ENCODE measurements at places on chromosomes 5 and 9.
A peak's percentile ranks its signal among the peaks of the same experiment; 100 is the strongest.

DNA sequence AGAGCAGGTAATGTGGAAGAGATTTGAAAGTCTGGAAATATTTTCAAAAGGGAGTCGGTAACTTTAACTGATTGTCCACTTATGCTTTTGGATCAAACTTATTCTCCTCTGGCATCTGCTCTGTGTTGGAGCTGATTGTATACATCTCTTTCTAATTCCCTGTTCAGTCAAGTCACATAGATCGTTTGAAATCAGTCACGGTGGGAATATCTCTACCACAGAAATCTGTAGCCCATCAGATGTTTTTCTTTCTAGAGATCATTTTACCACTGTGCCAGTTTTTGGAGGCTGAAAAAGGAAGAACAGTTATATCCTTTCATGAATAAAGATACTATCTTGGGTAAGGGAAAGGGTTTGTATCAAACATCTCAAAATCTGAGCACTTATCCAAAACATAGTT lies 1853.3 kb downstream of the EFNA5 start:
- no peak for DNase-seq

GRCh38 chr9:38350529-38350928 lies 42.0 kb upstream of the ALDH1B1 start:
- DNase-seq = no peak

DNA sequence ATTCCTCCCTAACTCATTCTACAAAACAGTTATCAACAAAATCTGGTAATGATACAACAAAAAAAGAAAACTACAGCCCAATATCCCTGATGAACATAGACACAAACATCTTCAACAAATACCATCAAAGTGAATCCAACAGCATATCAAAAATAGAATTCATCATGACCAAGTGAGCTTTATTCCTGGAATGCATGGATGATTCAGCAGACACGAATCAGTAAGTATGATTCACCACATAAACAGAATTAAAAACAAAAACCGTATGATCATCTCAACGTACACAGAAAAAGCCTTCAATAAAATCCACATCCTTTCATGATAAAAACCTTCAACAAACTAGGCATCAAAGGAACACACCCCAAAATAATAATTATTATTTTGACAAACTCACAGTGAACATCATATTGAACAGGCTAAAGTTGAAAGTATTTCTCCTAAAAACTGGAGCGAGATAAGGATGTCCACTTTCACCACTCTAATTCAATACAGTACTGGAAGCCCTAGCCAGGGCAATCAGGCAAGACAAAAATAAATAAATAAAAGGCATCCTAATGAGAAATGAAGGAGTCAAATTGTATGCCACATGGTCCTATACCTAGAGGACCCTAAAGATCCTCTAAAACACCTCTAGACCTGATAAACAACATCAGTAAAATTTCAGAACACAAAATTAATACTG lies 305.1 kb upstream of the RGMB start:
- peak; percentile 36 for DNase-seq

- DNase-seq = no peak
Observed at GRCh38 chr9:120726484-120726883, 12.2 kb upstream of the MEGF9 start.

DNA sequence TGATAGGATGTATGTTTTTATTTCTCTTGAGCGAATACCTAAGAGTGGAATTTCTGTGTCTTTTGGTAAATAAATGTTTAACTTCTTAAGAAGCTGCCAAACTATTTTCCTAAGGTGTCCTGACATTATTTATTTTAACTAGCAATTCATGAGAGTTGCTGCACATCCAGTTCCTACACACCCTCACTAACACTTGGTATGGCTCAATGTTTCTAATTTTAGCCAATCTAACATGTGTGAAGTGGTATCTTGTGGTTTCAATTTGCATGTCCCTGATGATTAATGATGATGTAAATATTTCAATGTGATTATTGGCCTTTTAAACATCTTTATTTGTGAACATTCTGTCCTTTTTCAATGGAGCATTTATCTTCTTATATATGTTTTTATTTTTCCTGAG lies 2095.5 kb upstream of the C9orf72 start:
- no peak for DNase-seq

GRCh38 chr9:20125727-20126126 lies 336.9 kb upstream of the SLC24A2 start:
- no peak for DNase-seq

GRCh38 chr9:132862533-132862932 lies 15.6 kb downstream of the AK8 start:
- no peak for DNase-seq

Data from AG20443 (cell line).